CD4-positive, alpha-beta T cell treated with Interleukin-15 for 4 hours (primary cell): ENCODE measurements at places on chromosomes 13 and 19.
A peak's percentile ranks its signal among the peaks of the same experiment; 100 is the strongest.

- DNase-seq, result no peak
Observed at GRCh38 chr19:49859682-49860335, 7.6 kb downstream of the PNKP start.

DNA sequence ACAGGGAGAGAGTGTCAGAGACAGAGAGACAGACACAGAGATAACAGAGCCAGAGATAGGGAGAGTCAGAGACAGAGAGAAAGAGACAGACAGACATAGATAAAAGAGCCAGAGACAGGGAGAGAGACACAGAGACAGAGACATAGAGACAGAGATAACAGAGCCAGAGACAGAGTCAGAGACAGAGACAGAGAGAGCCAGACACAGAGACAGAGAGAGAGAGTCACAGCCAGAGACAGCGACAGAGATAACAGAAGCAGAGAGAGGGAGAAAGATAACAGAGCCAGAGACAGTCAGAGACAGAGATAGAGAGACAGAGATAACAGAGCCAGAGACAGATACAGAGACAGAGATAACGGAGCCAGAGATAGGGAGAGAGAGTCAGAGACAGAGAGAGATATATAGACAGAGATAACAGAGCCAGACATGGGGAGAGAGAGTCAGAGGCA is 865 bp upstream of the TNFSF9 start:
- DNase-seq, result no peak

DNA sequence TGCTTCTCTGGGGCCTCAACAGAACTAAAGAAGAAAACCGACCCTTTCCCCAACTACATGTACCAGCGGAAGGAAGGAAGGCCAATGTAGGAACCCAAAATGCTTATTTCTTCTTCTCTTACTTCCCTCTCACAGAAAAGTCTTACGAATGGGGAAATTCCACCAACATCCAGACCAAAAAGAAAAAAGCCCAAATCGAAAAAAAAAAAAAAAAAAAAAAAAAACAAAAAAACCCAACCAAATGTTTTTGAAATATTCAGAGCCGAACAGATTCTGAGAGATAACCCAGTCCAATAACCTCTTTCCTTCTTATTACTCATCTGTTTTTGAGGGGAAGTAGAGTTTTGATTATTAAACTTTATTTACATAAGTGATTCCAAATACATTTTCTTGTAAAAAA is 3.9 kb downstream of the PPM1N start:
- DNase-seq, result no peak

- DNase-seq, result no peak
Observed at GRCh38 chr19:48715681-48716171, 3.8 kb downstream of the MAMSTR start.

- no peak for DNase-seq
Observed at GRCh38 chr19:40717880-40718773, 1.2 kb downstream of the ITPKC start.

GRCh38 chr13:93797463-93797862 is 570.9 kb downstream of the GPC6 start:
- no peak for DNase-seq

GRCh38 chr19:31515931-31516330 is 166.7 kb upstream of the TSHZ3 start:
- DNase-seq, result no peak

GRCh38 chr13:38602266-38602665 is 84.6 kb upstream of the FREM2 start:
- DNase-seq, result no peak

DNA sequence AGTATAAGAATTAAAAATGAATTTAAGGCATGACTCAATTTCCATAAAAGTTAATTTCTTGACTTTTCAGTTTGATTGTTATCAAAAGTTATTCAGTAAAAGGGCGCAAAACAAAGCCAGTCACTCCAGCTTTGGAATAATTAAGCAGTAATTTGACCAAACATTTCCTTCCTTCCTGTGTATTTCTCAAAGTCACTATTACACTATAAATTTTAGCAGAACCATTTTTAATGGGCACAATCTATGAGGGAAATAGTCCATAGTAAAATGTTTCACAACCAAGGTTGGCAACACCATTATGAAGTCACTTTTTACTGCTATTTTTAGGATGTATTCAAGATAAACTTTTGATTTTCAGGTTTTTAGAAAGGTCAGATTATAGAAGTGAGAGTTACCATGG is 91.0 kb downstream of the DACH1 start:
- no peak for DNase-seq

GRCh38 chr19:57171551-57172081 is 4.3 kb upstream of the DUXA start:
- peak; percentile 35 for DNase-seq

GRCh38 chr19:5059213-5059574 is 90.3 kb downstream of the KDM4B start:
- no peak for DNase-seq

DNA sequence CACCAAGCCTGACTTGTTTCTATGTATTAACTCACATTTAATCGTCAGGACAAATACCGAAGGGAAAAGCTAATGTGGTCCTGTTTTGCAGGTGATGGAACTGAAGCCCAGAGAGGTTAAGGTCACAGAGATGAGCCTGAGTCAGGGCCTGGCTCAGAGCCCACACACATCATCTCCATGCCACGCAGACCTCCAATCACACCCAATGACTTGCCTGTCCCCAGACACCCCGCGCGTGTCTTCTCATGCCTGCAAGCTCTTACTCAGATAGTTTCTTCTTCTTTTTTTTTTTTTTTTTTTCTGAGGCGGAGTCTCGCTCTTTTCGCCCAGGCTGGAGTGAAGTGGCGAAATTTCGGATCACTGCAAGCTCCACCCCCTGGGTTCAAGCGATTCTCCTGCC is 16.4 kb downstream of the SIX5 start:
- no peak for DNase-seq

GRCh38 chr19:42441049-42441445 is 1.7 kb downstream of the CXCL17 start:
- DNase-seq, result no peak

DNA sequence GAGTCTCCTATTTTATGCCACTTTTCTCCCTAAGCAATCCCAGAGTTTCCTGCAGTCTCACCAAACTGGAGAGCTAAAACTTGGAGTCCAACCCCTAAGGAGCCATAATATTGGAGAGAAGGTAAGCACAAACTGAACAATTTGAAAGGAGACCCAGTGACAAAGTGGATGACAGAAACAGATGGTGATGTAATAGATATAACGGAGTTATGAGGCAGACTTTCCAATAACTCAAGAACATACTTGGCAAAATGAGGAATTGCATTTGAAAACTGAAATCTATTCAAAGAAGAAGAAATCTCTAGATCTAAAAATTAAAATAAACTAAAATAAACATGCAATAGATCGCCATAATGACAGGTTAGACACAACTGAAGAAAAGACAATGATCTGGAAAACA is 200.9 kb upstream of the MIR17HG start:
- DNase-seq, result no peak

DNA sequence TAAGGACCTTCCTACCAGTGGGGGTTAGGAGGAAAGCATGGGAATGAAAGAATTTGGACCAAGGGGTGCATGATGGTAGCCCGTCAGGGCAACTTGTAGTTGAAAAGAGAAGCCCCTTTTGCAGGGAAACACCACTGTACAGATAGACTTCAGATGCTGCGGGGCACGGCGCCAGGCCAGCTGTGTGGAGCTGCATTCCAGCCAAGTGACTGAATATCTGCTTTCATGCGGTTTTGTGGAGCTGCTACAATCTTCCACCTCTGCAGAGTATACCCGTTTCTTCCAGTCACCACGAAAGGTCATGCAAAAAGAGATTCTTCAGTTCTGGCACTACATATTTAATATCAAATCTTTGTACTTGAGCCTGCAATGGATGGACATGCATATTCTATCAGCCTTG is 104.7 kb downstream of the RGCC start:
- no peak for DNase-seq

DNA sequence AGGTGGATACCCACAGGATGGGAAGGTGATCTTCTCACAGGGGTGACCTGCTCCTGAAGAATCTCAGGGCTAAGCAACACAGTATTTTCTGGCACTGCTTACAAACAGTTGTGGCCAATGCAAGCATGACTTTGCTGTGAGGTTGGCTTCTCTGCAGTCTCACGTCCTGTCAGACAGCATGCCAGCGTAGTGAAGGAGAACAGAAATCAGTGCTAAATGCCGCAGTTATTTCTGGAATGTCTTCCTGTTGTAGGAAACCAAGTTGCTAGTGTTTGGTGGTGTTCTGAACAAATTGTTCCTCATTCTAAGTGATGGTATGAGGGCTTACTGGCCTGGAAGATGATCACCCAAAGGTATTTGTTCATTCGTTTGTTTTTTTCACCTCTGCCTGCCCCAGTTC is 320.1 kb downstream of the MTUS2 start:
- no peak for DNase-seq
